ENCODE measurements at places on chromosomes 13 and 19.

- no peak overlapping the region for H3K27ac ChIP-seq
- H3K4me3 ChIP-seq = no peak overlapping the region
- H3K27me3 ChIP-seq = no peaks in the 10 kb centered on the region
- no peaks in the 10 kb centered on the region for H3K36me3 ChIP-seq
These were observed 17.9 kb upstream of the RFC3 start for GRCh38 chr13:33799950-33800592.

DNA sequence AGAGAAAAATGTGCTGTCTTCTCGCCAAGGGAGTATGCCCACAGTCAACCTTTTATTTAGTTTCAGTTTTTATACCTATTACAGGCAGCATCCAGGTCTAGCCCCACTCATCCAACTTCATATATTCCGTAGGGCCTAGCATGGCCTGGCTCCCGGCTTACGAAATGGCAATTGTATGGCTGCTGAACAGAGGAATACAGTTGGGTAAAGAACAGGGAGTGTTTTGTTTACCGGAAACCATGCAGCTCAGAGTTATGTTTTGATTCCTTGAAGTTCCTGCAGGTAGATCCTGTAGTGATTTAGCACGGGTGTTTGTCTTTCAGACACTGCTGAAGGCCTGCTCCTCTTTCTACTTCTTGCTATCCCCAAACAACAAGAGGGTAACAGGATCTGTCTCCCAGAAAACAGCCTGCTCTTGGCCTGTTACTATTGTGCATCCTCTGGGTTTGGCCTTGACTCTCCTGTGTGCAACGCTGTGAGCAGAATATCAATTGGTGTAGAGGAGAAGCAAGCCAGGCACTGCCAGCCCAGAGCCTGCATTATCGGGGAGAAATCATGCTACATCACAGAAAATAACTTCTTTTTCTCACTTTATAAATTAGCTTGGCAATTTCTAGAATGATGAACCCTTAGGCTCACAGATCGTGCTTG, 32.4 kb downstream of the OLFM4 start:
- no peak for DNase-seq
- no peaks in the 10 kb centered on the region for H3K4me1 ChIP-seq
- H3K4me3 ChIP-seq = no peak overlapping the region
- peaks cover 4% of the 10 kb centered on the region for H3K27me3 ChIP-seq
- no peak overlapping the region for H3K27ac ChIP-seq

- H3K4me3 ChIP-seq = no peak overlapping the region
- H3K36me3 ChIP-seq = no peaks in the 10 kb centered on the region
- no peaks in the 10 kb centered on the region for H3K27me3 ChIP-seq
- H3K27ac ChIP-seq = no peak overlapping the region
These were observed 222.7 kb upstream of the SOX1 start for GRCh38 chr13:111844222-111844671.

- H3K36me3 ChIP-seq = no peaks in the 10 kb centered on the region
- H3K4me1 ChIP-seq = no peaks in the 10 kb centered on the region
- H3K4me3 ChIP-seq = no peak overlapping the region
- DNase-seq = no peak
These were observed 119.6 kb downstream of the RFC3 start for GRCh38 chr13:33937373-33938098.

GRCh38 chr19:19657397-19657783, 6.1 kb downstream of the ATP13A1 start:
- peaks cover 82% of the 10 kb centered on the region for H3K36me3 ChIP-seq
- H3K4me3 ChIP-seq = no peak overlapping the region
- H3K27ac ChIP-seq = no peak overlapping the region
- H3K4me1 ChIP-seq = peaks cover 13% of the 10 kb centered on the region
- DNase-seq = no peak

DNA sequence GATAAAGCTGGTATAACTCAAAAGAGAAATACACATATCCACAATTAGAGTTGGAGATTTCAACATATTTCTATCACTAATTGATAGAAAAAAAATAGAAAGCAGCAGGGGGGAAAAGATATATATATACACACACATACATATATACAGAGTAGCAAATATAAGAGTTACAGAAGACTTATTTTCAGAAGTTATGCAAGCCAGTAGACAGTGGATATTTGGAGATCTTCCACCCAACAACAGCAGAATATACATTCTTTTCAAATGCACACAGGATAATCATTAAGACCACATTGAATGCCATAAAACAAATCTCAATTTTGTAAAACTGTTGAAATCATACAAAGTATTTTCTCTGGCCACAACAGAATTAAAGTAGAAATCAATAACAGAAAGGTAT, 192.8 kb downstream of the LACC1 start:
- no peak overlapping the region for H3K27ac ChIP-seq
- no peak for DNase-seq
- H3K4me3 ChIP-seq = no peak overlapping the region
- H3K4me1 ChIP-seq = no peaks in the 10 kb centered on the region
- H3K27me3 ChIP-seq = no peaks in the 10 kb centered on the region

GRCh38 chr13:110531671-110532083, 29.8 kb downstream of the RAB20 start:
- peaks cover 21% of the 10 kb centered on the region for H3K4me1 ChIP-seq
- DNase-seq = no peak
- peaks cover 2% of the 10 kb centered on the region for H3K36me3 ChIP-seq
- no peak overlapping the region for H3K27ac ChIP-seq
- no peak overlapping the region for H3K4me3 ChIP-seq

DNA sequence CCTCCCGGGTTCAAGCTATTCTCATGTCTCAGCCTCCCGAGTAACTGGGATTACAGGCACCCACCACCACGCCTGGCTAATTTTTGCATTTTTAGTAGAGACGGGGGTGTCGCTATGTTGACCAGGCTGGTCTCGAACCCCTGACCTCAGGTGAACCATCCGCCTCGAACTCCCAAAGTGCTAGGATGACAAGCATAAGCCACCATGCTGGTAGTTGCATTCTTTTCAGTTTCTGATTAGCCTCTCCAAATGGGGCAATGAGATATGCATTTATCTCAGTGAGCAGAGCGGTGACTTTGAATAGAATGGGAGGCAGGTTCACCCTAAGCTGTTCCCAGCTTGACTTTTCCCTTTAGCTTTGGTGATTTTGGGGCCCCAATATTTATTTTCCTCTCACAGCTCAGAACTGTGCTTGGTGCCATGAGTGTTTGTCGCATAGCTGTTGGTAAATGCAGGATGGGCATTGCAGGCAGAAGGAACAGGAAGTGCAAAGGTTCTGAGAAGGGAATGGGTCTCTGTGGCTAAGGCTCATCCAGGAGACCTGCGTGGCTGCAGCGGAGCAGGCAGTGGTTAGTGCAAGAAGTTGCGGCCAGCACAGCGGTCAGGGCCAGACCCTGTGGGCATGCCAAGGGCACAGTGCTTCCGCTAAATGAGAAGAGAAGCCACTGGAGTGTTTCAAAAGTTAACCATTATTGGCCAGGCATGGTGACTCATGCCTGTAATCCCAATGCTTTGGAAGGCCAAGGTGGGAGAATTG, 20.7 kb downstream of the LYPD3 start:
- DNase-seq = no peak
- H3K27ac ChIP-seq = no peak overlapping the region
- no peaks in the 10 kb centered on the region for H3K36me3 ChIP-seq
- H3K4me3 ChIP-seq = no peak overlapping the region
- H3K4me1 ChIP-seq = peaks cover 6% of the 10 kb centered on the region
- H3K27me3 ChIP-seq = peaks cover 12% of the 10 kb centered on the region

Data from mesenchymal stem cell (in vitro differentiated cells and primary cell).